ENCODE measurements at places on chromosomes 7 and 10. TPM values are rescaled to one million over a fixed set of nuclear protein-coding genes. Genes with fewer than 3 reads are reported as not detected.

NPC1L1 gene
- not detected for total RNA-seq

WIPF3 gene
- total RNA-seq, result not detected

INHBA gene
- total RNA-seq, result 2.2 TPM

ACTR3C gene
- not detected for total RNA-seq

PRSS2 gene
- not detected for total RNA-seq

NUTM2A gene
- 0.37 TPM for total RNA-seq

VOPP1 gene
- total RNA-seq, result 148 TPM

MRLN gene
- not detected for total RNA-seq

OR13A1 gene
- total RNA-seq, result not detected

CABCOCO1 gene
- total RNA-seq, result 1.2 TPM

CNPY1 gene
- not detected for total RNA-seq

PNLIPRP1 gene
- total RNA-seq, result not detected

TMEM273 gene
- total RNA-seq, result 5.2 TPM

HMX3 gene
- total RNA-seq, result 0.45 TPM

HOXA1 gene
- 1.2 TPM for total RNA-seq

ATG9B gene
- 0.17 TPM for total RNA-seq

FAM13C gene
- 8.1 TPM for total RNA-seq

C10orf71 gene
- total RNA-seq, result not detected

TMEM176B gene
- 0.27 TPM for total RNA-seq

SRRM3 gene
- total RNA-seq, result 3.8 TPM

NXPH1 gene
- not detected for total RNA-seq

NEUROG3 gene
- 0.14 TPM for total RNA-seq

C10orf67 gene
- not detected for total RNA-seq

SHTN1 gene
- total RNA-seq, result 6.3 TPM

EFCAB10 gene
- total RNA-seq, result not detected

CTAGE4 gene
- 0.15 TPM for total RNA-seq

JAKMIP3 gene
- total RNA-seq, result 0.43 TPM

OGDHL gene
- total RNA-seq, result 0.37 TPM

SPDYE9 gene
- not detected for total RNA-seq

EN2 gene
- 0.29 TPM for total RNA-seq

EXOC6 gene
- 8.8 TPM for total RNA-seq

AGFG2 gene
- total RNA-seq, result 4.9 TPM

NANOS1 gene
- 4.7 TPM for total RNA-seq

GPR15LG gene
- not detected for total RNA-seq

SSMEM1 gene
- not detected for total RNA-seq

ASL gene
- total RNA-seq, result 48.8 TPM

All from H4 (cell line).